CD4-positive, alpha-beta T cell treated with Interleukin-1 beta for 1 hour (primary cell): ENCODE measurements at places on chromosomes 11 and 22.
A peak's percentile ranks its signal among the peaks of the same experiment; 100 is the strongest.

DNA sequence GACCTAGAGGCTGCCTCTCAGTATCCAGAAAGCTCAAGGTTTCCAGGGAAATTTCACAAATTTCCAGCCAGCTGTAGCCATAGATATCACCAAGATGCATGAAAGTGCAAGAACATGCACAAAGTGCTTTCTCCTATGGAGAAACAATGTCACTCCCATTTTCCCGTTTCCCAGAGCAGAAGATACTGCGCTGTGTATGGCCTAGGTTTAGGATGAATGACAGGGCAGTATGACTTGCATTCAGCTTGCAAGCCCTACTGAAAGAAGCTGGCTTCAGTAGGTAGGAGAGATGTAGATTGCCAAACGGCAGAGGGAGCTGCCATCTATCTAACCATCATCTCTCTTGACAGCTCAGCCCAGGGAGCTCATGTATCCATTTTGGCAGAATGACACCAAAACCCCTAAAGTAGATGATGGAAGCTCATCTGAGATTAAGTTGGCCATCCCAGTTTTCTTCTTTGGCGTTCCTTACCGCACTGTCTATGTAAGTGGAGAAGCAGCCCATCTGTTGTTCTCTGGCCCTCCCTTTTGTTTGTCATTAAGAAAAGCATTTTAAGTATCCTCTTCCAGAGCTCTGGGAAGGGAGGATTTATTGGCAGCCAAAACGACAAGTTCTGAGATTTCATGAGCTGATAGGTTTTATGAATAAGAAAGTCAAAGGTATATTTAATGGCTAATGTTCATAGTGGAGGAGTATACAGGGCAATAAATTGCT lies 4.6 kb downstream of the TECTA start:
- DNase-seq = no peak

GRCh38 chr11:101817581-101817980 lies 97.2 kb upstream of the CEP126 start:
- no peak for DNase-seq

DNA sequence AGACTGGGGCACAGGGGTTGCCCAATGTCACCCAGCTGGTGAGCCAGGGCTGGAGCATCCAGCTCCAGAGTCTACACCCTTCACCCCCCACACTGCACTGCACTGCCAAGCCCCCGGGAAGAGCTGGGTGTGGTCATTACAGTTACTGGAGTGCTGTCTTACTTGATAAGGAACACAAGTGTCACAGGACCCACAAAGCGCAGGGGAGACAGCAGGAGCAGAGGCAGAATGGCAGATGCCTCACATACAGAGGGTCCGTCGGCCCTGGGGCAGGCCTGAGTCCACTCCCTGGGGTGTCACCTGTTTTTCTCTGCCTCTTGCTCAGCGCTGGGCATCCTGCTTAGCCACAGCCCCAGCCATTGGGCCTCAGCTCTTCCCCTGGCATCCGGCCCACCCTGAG lies 7.7 kb downstream of the IL2RB start:
- no peak for DNase-seq

DNA sequence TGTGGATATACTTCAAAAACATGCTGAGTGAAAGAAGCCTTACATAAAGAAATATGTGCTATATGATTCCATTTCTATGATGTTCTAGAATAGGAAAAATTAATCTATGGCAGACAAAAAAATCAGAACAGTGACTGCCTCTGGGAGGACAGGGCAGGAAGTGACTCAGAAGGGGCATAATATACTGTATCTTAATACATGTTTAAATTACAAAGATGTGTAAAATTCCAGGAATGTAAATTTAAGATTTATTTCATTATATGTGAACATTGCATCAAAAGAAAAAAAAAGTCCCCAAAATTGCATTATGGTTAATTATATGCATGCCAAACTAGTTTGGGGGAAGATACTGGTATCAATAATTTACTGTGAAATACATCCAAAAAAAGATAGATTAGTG lies 32.2 kb downstream of the SBF2 start:
- DNase-seq = no peak

- peak; percentile 12 for DNase-seq
These were observed 3.2 kb downstream of the SEZ6L start for GRCh38 chr22:26172389-26172990.

- DNase-seq = no peak
These were observed 62.6 kb downstream of the CWC15 start for GRCh38 chr11:94910779-94911178.

GRCh38 chr22:31150615-31151014 lies 9.4 kb upstream of the RNF185 start:
- no peak for DNase-seq

DNA sequence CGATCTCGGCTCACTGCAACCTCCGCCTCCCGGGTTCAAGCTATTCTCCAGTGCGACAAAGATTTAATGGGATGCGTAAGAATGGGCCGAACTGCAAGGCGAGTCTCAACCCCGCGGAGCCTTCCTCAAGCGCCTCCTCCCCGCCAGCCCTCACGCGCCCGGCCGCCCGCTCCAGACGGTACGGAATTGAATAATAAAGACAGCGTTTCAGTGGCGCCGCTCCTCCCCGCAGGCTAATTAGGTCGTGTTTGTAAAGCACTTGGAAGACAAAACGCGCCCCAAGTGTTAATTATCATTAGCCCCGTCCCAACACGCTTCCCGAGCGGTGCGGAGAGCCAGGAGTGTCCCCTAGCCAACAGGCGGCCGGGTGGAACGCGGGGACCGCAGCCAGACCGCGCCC lies 192.0 kb downstream of the BUD13 start:
- DNase-seq = no peak

DNA sequence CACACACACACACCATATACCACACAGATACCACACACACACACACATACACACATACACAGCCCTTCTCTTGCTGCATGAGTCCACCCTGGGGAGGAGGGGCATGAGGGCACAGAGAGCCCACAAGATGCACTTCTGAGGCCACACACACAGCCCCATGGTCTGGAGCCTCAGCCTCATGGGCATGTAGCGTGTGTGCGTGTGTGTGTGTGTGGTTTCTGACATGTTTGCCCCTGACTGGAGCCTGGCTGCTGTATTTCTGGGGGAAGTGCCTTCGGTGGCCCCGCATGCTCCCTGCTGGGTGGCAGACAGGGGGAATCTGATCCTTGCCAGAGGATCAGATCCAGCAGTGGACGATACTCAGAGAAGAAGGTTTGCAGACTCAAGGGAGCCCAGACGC lies 97.0 kb upstream of the PRR5 start:
- DNase-seq = no peak

DNA sequence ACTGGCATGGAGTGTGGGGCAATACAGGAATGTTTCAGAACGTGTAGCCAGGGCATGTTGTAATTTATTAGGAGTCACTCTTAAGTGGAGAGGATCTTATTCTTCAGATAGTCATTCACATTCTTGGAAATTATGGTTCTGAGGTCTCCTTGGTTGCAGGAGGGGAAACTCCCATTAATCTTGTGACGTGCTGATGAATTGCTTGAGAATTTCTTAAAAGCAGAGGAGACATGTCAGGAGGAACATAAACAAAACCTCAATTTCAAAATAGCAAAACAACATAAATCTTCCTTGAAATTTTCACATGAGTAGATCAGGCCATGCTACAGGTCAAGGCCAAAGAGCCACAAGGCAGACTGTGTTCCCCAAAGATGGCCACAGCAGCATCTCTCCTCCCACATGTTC lies 50.4 kb downstream of the ADM start:
- no peak for DNase-seq

DNA sequence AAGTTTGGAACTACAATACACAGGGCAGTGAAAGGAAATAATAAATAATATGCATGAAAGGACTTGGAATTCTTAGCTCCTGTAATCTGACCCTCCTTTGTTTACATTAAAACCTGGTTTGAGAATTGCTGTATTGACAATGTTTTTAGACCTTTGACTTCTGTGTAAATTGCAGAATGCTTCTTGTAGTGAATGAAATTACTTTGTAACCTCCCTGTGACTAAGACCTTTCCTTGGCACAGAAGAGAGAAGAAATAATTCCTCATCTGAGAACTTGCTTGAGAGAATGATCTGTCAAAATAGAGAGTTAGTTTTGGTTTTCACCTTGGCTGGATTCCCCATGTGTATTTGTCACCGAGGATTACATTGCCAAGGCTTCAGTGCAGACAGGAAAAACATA lies 640.0 kb upstream of the ANO5 start:
- DNase-seq = no peak

DNA sequence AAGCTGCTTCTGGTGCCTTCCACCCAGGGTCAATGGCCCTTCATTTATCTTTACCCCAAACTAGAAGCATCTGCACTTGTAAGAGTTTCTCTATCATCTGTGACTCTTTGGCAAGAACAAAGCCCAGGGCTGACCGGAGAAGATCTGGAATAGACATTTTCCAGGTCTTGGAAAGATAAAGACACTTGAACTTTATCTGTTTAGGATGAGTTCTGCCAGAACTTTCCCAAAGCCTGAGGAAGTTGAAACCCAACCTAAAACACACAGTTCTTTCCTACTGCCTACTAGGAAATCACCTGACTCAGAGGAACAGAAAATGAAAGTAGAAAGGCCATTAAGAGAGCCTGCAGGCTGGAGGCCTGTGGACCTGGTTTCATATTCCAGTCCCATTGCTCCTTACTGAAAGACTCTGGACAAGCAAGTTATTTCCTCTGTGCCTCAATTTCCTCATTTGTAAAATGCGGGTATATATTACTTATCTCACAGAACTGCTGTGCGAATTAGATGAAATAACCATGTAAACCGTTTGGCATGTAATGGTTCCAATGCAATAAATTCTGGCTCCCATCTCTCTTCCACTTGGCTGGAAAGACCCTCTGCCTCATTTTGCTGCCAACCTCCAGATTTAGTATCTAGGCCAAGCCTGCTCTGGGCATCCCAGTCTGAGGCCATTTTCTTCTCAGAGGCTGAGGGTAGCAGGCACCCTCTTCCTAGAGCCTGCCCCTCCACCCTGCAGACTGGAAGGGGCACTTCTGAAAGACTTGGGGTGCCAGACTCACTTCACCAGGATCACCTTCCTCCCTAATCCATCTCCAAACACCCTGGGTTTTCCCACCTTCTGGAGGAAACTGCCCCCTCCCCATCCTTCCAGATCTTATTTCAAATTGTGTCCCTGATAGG lies 1.2 kb downstream of the UBE2L6 start:
- DNase-seq = peak; percentile 15

- peak; percentile 95 for DNase-seq
These were observed at the start of gene NEAT1 for GRCh38 chr11:65422633-65423515. Gene NEAT1, plus strand, starts transcription at chr11:65422798.

DNA sequence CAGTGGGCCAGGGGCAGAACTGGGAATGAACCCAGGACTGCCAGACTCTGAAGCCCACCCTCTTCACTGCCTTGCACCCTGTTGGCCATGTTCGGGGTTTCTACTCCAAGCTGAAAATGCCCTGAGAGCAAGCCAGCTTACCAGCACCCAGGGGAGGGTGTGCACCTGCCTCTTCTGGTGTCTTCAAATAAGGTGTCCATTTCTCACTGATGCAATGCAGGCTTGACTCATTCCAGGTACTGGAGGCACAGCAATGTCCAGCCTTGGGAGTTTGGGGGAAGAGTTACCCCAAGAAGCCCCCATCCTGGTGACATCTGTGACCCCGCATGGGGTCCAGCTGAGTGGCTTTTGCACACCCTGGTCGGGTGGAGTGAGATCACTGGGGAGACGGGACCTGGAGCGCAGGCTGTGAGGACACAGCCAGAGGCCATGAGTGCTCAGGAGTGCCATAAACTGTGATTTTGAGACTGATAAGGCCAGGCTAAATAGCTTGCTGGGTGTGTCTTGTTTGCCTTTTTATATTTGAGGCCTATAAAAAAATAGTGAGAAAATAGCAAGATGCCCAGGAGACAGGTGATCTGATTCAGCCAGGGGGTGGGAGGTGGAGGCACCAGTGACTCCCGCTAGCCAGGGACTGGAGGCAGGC lies 4.6 kb upstream of the CERK start:
- DNase-seq = no peak

GRCh38 chr11:29129844-29130243 lies 887.0 kb downstream of the KCNA4 start:
- DNase-seq = no peak

DNA sequence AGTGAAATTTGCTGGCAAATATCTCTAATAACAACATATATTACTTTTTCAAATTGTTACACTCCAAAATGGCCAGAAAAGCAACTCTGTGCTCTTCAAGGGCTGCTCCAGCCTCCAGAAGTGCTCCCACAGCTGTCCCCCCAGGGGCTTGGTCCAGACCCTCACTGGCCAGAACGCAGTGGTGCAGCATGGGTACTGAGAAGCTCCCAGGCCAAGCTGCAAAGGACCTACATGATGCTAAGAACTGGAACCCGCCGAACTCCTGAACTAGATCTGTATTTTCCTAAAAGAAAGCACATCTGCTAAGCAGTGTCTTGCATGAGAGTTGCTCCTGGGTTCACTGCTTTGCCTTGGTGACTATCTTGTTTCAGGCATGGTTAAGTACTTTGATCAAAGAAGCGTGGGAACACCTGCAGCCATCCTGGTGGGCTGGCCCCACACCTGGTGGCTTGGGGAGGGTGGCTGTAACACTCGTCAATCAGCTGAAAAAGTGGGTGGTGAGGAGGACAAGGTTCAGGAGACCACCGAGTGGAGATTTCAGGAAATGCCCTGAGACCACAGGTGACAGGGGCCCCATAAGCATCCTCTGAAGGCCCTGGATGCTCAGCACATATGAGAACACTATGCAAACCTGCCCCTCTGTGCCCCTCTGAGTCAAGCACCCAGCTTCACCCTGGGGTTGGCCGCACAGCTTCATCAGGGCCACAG lies 72.7 kb upstream of the PITPNB start:
- DNase-seq = no peak

DNA sequence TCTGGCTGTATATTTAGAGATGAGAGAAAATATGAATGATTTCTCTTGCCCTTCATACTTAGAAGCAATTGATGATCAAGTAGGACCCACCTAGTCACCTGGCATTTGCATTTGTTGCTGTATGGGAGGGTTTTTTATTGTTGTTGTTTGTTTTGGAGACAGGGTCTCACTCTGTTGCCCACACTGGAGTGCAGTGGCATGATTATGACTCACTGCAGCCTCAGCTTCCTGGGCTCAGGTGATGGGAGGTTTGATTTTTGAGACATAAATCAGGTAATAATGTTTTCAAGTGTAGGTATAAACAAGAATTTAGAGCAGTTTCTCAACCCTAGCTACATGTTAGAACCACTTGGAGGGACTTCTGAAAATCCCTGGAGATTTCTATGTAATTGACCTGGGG lies 63.0 kb downstream of the TNRC6B start:
- DNase-seq = peak; percentile 38
